ENCODE measurements at places on chromosomes 6 and 20. TPM values are rescaled to one million over a fixed set of nuclear protein-coding genes. Genes with fewer than 3 reads are reported as not detected.

The PRDM13 gene
- total RNA-seq, result not detected

DNA sequence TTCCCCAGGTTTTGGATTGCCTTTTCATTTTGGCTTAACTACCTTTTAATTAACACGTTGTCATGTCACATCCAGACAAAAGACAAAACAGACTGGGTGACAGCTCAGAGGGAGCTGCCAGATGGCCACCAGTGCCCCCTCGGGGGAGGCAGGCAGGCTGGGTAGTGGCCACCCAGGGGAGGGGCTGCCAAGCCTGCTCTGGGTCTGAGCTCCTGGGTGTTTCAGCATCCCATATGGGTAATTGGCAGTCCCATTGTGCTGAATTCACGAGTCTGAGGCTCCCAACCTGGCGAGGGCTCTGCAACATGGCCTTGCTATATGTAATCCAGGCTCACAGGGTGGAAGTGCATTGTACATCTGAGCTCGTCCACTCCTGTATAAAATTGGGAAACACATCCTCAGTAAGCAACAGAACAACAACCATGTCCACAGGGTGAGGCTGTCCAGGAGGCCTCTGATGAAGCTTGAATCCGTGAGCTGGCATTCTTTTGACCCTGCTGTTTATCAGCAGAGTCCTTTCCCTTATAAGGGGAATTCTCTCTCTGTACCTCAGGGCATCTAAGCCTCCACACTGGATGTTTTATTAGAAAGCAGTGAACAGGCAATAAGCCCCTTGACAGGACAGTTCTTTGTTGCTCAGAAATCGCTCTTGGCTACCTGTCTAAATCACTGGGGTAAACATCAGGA, 111.7 kb upstream of the SLC22A23 start:
- no peak for DNase-seq

- DNase-seq, result no peak
These were observed 367.6 kb downstream of the THBS2 start for GRCh38 chr6:168885751-168886742.

GRCh38 chr6:151388236-151388635, 3.1 kb downstream of the ZBTB2 start:
- DNase-seq, result no peak

DNA sequence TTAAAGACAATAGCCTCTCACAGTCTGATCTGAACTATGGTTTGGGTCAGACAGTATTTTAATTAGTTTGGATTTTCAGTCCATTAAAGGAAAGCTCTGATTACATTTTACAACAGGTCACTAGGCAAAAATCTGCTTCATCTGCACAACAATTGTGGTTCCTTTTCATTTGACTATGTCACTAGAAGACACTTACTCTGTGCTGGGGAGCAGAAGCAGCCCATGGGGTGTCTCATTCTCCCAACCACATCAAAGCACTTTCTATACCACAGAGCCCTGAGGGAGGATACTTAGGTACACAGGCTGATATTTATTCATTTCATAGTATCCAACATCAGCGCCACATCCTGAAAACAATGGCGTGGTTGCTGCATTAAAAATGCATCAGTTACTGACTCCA, 36.6 kb upstream of the HDAC2 start:
- DNase-seq, result no peak

The FAM135A gene
- 14.1 TPM for total RNA-seq

DNA sequence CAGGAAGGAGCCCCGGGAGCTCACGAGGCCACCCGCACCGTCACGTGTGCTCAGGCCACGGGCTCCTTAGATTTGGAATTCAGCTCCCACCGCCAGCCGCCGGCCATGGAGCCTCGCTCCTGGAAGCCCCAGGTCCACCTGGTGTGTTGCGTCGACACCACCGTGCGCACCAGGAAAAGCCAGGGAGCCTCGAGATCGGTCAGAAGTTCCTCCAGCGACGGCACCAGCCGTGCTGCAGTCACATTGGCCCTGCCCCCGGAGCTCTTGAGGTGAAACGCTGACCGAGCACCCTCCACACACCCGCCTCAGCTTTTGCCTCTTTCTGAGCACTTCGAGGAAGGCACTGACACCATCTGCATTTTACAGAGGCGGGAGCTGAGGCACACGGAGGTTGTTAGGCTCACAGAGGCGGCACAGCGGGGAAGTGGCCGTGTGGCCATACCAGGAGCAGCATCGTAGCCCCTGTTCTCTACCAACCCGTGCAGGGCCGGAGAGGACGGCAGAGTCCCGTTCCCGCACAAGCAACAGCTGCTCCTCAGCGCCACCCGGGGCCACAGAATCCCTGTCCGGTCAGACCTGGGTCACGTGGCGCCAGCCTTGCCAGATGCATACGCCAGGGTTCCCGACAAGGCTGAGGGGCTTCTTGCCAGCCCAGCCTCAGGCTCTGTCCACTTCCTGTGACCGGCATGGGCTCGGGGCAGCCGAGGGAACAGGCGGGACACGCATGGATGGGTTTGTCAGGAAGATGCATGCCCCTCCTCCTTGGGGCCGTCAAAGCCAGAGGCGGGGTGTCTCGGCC, 7.6 kb downstream of the NKAIN4 start:
- DNase-seq, result no peak

DNA sequence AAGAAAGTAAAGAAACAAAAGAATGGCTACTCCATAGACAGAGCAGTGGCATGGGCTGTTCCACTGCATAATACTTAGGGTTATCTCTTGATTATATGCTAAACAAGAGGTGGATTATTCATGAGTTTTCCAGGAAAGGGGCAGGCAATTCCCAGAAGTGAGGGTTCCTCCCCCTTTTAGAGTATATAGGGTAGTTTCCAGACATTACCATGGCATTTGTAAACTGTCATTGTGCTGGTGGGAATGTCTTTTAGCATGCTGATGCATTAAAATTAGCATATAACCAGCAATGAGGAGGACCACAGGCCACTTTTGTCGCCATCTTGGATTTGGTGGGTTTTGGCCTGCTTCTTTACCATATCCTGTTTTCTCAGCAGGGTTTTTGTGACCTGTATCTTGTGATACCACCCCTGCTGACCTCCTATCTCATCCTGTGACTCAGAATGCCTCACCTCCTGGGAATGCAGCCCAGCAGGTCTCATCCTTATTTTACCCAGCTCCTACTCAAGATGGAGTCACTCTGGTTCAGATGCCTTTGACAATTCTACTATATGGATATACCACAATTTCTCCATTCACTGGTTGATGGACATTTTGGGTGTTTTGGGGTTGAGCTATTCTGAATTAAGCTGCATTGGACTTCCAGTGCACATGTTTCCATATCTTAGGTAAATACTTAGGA, 280.6 kb downstream of the FARS2 start:
- no peak for DNase-seq

DNA sequence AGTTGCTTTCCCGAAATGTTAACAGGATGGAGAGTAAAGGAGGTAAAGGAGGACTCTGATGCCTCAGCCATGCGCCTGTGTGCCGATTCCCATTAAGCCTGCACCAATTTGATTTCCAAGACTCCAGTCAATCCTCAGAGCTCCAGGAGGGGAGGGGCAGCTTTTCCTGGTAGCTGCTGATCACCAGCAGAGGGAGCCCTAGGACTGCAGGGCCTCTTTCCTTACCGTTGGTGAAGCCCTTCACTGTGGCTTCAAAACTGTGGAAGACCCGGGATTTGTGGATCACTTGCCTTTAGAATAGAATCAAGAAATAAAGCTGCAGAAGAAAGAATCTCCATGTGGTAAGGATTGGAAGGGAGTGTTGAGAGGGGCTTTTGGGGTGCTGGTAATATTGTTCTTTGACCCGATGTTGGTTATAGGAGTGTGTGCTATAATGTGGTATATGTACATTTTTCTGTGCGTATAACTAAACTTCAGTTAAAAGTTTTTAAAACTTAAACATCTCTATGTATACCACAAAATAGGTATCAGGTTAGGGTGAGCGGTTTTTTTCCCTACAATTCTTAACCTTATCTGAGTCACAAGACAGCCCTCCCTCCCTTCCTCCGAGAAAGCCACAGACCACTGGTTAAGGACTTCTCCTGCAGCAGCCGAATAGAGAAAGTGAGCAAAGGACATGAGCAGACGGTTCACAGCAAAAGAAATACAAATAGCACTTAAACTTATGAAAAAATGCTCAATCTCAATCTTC, 6.9 kb upstream of the OSER1 start:
- DNase-seq, result no peak

The IL17A gene
- not detected for total RNA-seq

GRCh38 chr20:48837014-48837413, 9.2 kb upstream of the PREX1 start:
- DNase-seq, result no peak

The HLA-DQA1 gene
- not detected for total RNA-seq

GRCh38 chr6:46174904-46175303, 4.1 kb upstream of the ENPP5 start:
- DNase-seq, result no peak

DNA sequence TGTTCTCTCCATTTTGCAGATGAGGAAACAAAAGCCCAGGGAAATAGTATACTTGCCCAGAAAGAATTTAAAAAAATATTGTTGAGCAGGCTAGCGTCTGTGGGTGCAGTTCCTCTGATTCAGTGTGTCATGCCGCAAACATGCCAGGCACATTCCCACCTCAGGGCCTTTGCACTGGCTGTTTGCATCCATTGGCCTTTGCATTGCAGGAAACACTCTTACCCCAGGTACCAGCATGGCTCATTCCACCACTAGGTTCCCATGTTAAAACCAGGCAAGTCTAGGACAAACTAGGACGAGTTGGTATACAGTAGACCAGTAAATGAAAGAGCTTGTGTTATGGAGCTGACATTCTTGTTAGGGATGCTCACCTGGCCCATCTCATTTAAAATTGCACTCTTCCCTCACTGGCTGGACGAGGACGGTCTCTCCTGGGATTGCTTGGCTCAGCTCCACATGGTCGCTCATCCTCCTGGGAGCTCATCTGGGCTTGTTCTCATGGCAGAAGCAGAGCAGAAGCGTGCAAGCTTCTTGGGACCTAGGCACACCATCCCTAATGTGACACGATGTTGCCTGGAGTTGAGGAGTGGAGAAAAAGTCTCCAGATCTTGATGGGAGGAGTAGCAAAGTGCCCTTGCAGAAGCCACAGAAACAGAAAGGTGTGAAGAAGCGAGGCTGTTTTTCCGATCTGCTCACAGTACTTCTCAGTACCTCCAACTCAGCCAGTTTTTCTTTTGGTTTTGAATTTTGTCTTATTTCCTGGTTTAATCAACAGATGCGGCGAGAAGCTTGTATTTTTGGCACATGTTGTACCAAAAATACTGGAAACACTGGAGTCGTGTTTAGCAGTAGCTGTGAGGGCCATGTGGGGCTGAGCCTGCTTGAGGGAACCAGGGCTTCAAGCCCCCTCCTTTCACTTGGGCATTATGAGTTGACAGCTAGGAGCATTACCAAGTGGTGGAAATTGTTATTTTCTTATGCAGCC, 13.9 kb downstream of the ZNF831 start:
- DNase-seq, result no peak

GRCh38 chr6:11168091-11168635, 56.6 kb upstream of the ERVFRD-1 start:
- DNase-seq, result no peak

- DNase-seq, result no peak
These were observed 45.5 kb downstream of the STX11 start for GRCh38 chr6:144195671-144196270.

The MOCS1 gene
- total RNA-seq, result 12.1 TPM
